ENCODE measurements at places on chromosomes 1 and 21.

DNA sequence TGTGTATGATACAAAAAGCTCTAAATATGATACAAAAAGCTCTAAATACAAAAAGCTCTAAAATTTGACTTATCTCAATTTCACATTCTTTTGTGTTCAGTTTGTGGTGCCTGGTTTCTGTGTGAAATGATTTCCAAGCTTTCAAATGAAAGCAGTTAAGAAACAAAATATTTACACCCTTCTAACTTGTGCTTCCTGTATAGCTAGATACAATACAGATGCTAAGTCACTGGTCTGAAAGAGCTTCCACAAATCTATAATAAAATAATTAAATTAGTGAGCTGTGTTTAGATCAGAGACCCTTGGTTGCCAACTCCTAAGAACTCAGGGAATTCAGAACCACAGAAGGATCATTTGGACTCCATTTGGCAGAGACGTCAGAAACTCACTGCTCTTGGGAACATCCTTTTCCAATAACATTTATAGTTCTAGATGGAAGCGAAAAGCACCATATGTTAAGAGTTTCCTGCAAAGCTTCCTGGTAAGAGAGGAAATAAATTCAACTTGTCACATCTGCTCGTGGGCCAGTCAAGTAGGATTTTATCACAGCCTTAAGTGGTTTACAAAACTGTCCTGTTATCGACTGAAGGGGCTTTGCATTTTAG lies 1079.1 kb downstream of the ADGRL2 start:
- no peak for DNase-seq

- no peak for DNase-seq
These were observed 61.7 kb upstream of the GJA8 start for GRCh38 chr1:147840909-147841308.

DNA sequence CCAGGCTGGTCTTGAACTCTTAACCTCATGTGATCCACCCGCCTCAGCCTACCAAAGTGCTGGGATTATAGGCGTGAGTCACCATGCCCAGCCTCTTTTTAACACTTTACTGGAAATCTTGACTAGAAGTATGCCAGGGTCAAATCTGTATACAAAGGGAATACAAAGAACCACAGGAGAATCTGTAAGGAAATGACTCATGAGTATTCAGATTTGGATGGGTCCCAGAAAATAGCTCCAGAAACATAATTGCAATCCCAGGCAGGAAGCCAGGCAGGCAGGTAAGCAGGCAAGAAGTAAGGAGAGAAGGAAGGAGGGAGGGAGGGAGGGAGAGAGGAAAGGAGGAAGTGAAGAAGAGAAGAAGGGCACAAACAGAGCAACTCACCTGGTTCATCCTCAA lies 22.8 kb upstream of the TIAM1 start:
- no peak for DNase-seq

DNA sequence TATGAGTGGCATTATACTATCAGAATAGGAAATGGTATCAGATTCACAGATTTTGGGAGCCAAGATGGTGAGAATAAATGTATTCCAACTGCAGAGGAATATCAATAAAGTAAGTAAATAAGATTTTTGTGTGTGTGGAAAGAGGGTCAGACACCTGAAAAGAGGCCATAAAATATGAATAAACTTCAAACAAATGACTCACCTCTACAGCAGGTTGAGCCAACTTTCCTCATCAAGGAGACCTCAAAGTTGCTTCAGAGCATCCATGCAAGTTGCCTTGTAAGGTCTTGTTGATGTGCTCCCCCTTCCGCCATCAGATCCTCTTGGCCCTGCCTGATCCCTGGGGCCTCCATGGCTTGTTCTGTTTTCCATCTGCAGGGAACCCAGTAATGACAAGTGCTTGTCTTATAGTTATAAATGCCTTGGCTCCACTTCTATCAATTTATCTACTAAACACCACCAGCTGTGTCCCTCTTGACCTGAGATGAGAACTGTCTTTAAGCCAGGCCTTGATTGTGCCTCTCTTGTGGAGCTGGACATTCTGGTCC lies 775.6 kb downstream of the LTN1 start:
- no peak for DNase-seq

DNA sequence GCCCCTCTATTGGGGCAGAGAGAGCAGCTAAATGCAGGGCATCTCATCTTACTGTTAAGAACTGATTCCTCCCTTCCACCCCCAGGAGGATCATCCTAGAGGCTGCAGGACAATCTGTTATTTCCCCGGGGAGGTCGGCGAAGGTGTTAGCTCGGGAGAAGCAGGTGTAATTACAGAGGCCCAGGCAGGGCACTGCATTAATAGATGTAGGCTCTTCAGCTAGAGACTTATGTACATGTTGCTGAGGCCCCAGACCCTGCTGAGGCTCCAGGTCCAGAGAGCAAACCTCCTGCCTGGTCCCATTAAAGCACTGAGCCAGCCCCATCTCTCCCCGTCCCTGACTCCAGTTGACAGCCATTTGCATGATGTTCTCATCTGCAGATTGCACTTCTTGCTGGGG lies 320.3 kb upstream of the VAMP3 start:
- DNase-seq, result no peak

DNA sequence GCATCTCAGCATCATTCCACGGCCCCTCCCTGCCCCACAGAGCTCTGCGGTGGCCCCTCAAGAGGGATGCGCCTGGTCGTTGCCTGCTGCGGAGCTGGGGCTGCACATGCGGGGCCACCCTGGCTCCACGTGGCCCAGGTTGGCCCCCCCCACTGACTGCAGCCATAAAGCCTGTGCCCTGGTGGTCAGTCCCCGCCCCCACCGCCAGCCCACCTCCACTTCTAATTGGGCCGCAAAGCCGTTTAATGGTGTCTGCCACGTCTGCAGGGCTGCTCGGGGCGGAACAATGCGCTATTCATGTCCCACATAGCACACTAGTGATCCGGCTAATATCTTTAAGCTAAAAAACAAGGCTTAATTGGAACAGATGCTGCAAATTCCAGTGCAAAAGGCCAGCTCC lies 33.5 kb upstream of the ACTRT2 start:
- no peak for DNase-seq

GRCh38 chr1:19918057-19918456 lies 5.4 kb downstream of the PLA2G2E start:
- peak; percentile 68 for DNase-seq

DNA sequence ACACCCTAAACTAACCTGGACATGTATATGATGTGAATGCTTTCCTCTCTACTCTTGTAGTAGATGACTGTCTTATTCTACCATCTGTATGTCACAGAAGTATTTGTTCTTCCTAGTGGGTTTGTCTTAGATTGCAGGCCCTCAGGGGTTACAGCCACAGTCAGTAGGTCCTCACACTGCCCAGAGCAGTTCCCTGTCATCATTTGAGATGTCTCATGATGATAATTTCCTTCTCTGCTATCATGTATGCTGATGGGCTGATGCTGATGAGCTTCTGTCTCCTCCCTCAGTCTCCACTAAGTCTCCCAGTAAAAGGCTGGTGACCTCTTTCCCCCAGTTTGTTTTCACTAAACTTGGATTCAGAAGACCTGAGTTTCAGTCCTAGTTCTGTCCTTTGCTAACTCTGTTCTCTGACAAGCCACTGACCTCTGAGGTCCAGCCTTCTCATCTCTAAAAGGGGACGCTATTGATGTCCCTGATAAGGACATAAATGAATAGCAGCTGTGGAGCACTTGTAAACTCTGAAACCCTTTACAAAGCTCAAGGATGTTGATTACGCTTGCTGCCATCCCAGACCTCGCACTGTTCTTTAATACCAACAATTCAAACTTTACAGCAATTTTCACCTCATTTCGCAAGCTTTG lies 3.1 kb upstream of the ETV3 start:
- DNase-seq, result no peak

DNA sequence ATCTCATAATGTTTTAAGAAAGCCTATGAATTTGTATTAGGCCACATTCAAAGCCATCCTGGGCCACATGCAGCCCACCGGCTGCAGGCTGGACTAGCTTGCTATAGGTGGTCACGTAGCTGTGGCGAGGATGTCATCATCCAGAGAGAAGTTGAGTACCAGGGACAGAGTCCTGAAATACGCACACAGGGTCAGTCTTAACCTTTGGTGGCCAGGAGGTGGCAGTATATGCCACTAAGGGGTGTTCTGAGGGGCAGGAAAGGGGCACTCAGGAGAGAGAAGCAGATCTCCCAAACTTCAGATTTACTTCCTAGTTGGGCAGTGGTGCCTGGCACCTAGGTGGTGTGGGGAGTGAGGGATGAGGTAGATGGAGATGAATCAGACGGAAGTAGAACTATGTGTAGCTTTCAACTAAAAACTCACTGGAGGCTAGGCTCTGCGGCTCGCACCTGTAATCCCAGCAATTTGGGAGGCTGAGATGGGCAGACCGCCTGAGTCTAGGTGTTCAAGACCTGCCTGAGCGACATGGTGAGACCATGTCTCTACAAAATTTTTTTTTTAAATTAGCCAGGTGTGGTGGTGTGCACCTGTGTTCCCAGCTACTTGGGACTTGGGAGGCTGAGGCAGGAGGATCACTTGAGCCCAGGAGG lies 16.3 kb upstream of the CDK18 start:
- peak; percentile 57 for DNase-seq

DNA sequence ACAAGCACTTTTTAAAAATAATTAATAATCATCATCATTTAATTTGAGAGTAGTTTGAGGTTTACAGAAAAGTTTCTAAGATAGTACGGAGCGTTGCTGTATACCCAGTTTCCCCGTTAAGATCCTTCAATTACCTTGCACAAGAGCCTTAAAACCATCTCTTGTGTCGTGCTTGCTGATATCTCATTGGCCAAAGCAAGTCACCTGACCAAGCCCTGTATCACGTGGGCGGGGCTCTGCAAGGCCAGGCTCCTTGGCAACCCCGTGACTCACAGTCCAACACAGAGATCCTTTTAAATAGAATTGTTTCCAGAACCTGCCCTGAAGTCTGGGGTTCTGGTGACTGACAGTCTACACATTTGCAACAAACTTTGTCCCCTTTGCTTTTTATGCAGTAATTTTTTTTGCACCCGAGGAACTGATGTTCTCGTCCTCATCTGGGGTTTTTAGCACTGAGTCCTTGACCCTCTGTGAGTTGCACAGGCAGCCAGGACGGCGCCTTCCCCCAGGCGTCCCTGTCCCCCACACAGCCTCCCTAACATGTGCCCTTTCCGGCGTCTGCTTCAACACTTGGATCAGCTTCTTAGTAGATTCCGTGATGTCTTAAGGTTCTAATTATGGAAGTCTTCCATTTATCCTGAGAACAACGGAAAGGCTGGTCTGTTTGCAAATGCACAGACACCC lies 183.3 kb upstream of the TMEM51 start:
- peak; percentile 29 for DNase-seq

GRCh38 chr1:234093741-234094140 lies 189.3 kb downstream of the SLC35F3 start:
- DNase-seq, result no peak

GRCh38 chr1:240351690-240352089 lies 260.0 kb downstream of the FMN2 start:
- DNase-seq, result no peak

GRCh38 chr1:218123968-218124367 lies 161.1 kb upstream of the RRP15 start:
- DNase-seq, result no peak

GRCh38 chr1:76122271-76122670 lies 47.7 kb downstream of the ST6GALNAC3 start:
- no peak for DNase-seq

DNA sequence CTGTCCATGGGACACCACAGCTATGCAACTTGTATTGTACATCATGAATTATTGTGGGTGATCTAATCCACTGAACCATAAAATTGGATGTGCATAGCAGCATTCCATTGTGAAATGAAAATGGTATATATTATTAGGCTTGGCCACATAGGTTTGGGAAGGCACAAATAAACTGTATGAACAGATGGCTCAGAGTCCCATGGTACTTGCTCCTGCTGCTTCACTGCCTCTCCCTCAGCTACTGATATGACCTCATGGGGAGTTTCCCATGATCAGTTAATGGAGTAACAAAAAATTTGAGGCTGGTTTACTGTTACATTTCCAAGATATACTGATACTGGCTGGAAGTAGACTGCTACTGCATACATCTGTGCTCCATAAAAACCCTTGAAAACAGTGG lies 152.7 kb upstream of the NEGR1 start:
- DNase-seq, result no peak

DNA sequence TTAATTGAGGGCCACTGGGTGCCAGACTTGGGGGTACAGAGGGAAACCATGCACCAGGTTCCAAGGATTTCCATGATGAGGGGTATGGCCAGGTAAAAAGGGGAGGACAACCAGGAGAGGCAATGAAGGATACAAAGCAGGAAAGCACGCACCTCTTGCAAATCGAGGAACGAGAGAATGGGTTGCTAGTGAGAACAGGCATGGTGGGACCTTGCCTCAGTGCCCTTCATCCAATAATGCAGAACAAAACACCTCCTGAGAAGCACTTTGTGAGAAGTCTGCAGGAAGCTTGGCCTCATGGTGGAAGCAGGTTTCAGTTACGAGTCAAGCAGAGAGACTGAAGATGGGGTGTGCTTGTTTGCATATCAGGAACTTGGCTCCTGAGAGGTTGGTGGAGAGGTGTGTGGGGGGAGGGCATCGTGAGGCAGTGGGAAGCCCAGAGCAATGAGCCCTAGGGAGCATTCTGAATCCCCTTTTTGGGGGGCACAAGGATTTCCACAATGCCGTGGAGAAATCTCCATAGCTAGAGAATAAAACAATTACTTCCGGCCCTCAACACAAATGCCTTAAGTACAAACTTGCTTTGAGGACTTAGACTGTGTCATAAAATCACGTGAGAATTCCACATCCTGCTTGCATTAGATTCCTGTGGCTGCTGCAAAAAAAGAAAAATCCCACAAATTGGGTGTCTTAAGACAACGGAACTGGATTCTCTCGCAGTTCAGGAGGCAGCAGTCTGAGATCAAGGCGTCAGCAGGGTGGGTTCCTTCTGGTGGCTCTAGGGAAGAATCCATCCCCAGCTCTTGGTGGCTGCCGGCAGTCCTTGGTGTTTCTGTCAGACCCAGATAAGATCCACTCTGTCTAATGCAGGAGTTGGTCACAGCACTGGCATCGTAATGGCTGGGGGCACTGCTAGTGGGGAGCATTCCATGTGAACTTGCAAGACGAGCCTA lies 54.9 kb upstream of the BACE2 start:
- no peak for DNase-seq

- no peak for DNase-seq
These were observed 23.1 kb upstream of the MCOLN2 start for GRCh38 chr1:85019994-85020393.

DNA sequence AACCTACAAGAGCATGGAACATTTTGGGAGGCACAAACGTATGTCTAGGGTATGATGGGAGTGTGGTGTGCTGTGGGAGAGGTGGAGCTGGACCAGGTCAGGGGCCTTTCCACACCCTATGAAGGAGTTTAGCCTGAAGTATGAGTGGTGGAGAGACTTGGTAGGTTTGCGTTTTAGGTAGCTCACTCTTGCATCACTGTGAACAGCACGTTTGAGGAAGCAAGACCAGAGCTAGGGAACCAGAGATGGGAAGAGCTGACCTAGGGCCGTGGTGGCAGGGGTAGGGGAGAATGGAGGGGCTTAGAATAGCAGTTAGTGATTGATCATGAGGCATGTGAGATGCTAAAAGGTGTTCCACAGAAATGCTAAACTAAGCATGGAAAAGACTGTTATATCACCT lies 25.1 kb upstream of the ZFP69B start:
- DNase-seq, result no peak

All from CD4-positive, alpha-beta T cell (primary cell).